ENCODE measurements at places on chromosomes 16 and 17. TPM values are rescaled to one million over a fixed set of nuclear protein-coding genes. Genes with fewer than 3 reads are reported as not detected.
A peak's percentile ranks its signal among the peaks of the same experiment; 100 is the strongest.

- DNase-seq = no peak
Observed at GRCh38 chr17:6559753-6560215, 3.4 kb upstream of the PITPNM3 start.

DNA sequence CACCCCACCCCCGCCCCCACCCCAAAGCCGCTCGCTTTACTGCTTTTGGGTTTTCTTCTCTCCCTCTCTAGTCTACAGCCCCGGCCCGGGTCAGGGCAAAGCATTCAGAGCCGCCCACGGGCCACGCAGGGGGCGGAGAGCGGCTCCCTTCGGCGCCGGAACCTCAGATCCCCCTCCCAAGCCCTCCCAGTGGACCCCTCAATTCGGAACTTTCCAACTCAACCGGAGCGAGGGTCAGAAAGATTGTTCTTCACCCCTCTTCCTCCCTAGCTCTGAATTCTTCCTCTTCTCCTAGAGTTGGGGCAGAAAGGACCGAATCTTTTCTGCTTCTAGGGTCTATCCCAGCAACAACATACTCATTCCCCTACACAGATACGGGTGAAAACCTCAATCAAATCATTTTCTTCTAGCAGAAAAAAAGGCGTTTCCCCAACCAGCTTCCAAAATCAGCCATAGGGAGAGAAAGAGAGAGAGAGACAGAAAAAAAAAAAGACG lies 1.0 kb downstream of the HOXB2 start:
- DNase-seq = no peak

DNA sequence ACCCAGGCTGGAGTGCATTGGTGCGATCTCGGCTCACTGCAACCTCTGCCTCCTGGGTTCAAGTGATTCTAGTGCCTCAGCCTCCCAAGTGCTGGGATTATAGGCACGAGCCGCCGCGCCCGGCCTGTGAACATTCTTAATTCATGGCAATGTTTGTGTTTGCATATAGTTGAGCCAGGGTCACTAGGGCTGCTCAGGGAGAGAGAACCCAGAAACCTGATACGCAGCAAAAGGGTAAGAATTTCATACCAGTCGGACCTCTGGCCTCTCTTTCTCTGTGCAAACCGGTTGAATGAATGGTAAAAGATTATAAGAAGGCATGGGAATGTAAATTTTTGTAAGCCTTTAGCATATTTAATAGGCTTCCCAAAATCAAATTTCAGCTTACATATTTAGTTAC lies 6.9 kb upstream of the TMEM98 start:
- DNase-seq = no peak

- no peak for DNase-seq
Observed at GRCh38 chr17:57782647-57783337, 37.7 kb upstream of the CCDC182 start.

GRCh38 chr16:49278944-49279725 lies 2.5 kb downstream of the CBLN1 start:
- no peak for DNase-seq

DNA sequence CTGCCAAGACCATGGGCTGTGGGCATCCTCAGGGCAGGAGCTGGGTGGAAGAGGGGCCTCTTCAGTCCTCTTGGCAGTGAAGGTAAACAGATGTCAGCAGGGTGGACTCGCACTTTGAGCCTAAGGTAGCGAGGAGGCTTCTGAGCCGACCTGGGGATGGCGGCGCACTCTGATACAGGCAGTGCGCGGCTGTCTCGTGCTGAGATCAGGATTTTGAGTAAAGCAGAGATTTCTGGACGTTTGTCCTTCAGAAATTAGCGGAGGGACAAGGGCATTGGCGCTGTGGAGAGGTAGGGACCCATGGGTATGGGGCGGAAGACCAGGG lies 6.8 kb downstream of the RAB40C start:
- no peak for DNase-seq

DNA sequence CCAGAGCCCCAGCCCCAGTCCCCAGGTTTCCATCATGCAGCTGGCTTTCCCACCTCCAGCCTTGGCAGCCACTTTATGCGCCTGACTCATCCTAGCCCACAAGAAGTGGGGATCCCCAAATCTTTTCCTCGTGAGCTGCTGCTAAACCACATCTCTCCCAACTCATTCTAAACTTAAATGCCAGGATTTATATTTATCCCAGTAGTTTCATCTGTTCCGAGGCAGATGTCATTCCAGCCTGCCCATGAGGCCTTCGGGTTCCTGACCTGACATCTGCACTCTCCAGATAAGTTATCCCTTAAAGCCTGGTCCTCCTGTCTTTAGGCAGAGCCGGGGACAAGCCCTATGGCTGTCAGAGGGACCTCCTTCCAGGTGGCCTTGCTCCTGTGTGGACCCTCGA lies 16.6 kb downstream of the PLXDC1 start:
- no peak for DNase-seq

GRCh38 chr17:4142107-4142900 lies 526 bp downstream of the ZZEF1 start:
- DNase-seq = peak; percentile 59

GRCh38 chr17:70071127-70071526 lies 3.9 kb upstream of the KCNJ16 start:
- no peak for DNase-seq

GRCh38 chr17:35536664-35537171 lies 760 bp downstream of the SLFN12L start:
- DNase-seq = no peak

DNA sequence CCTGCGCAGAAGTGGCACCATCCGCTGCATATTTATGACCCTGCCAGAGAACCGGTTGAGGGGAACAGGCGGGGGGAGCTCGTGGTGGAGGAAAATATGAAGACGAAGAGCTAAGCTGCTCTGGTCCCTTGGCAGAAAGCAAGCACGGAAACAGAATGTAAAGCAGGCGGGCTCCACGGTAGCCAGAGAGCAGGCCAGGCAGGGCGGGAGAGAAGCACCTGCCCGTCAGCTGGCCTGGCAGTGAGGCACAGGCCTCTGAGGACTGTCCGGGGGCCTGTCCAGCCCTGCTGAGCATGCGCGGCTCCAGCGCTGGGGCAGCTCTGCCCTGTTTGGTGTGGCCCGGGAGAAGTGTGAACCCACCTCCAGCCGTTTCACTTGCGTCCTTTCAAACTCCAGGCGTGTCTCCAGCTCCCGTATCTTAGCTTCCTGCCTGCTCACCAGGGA lies 46.7 kb downstream of the PIPOX start:
- no peak for DNase-seq

DNA sequence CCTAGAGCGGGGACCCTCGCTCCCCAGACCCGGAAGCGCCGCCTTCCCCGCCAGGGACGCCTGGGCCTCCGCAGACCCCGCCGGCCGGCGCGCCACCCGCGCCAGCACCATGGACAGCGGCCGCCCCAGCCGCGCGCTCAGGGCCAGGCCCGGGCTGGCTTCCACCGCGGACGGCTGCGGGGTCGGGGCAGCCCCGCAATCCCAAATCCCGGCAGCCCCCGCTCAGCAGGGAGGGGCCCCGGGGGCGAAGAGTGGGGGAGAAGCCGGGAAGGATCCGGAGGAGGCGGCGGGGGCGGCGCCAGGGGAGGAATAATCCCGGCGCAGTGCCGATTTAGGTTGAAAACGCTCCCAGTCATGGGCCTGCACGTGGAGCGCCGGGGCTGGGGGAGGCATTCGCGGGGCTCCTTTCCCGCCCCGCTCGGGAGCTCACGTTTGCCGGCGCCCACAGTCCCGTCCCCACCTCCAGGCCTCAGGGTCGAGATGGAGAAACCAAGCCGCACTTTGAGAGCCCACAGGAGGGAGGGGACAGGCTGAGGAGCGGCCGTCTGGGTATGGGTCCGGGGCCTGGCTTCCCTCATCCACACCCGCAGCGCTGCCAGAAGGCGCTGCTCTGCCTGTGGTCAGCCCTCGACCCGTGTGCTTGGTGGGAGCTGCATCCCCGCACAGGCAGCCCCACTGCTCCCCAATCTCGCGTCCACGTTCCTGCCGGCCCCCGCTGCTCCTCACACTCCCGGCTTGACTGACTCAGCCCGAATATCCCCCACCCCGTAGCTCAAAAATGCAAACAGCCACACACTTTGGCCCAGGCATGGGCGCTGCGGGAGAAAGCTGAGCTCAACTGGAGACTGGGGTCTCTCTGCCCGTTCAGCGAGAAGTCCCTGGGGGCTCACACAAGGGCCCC lies 4.7 kb downstream of the FBXL16 start:
- DNase-seq = no peak

GRCh38 chr17:61054436-61054835 lies 345.2 kb upstream of the TBX2 start:
- no peak for DNase-seq

- no peak for DNase-seq
Observed at GRCh38 chr16:58450590-58450989, 49.4 kb upstream of the NDRG4 start.

- no peak for DNase-seq
Observed at GRCh38 chr17:40464392-40464855, 21.2 kb downstream of the IGFBP4 start.

GRCh38 chr16:86100205-86101136 lies 201.5 kb downstream of the IRF8 start:
- DNase-seq = no peak

Gene EVPLL
- total RNA-seq = 0.46 TPM

Gene TEX14
- 0.12 TPM for total RNA-seq

Gene PHAF1
- 30.2 TPM for total RNA-seq

Gene KRT36
- total RNA-seq = not detected

Gene RPGRIP1L
- 2.0 TPM for total RNA-seq

Gene ACSM5
- total RNA-seq = 224 TPM

Gene PRAC1
- not detected for total RNA-seq

Gene CMTM2
- not detected for total RNA-seq

Gene KDM6B
- total RNA-seq = 11.3 TPM

Gene ADAM11
- 0.12 TPM for total RNA-seq
